ENCODE measurements at places on chromosomes 6 and 20.
A peak's percentile ranks its signal among the peaks of the same experiment; 100 is the strongest.

- no peak for DNase-seq
Measured at GRCh38 chr6:160791459-160791858, 89.4 kb downstream of the PLG start.

DNA sequence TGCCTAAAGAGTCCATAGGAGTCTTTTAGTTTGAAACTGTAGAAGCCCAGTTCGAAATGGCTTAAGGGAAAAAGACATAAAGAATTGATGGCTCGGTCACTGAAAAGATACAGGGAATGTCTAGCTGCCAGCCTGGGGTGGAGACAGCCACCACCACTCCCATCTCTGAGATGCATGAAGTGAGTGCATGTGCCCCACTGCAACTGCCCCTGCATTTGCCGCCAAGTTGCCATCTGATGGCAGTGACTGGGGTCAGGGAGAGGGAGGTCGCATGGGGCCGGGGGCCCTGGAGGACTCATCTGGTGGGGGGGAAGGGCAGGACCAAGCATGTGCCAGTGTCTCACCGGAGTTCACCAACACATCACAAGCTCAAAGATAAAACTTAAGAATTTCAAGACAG is 385.8 kb upstream of the SULF2 start:
- DNase-seq = no peak

GRCh38 chr6:87366072-87366827 is 21.6 kb downstream of the C6orf163 start:
- DNase-seq = no peak

- no peak for DNase-seq
Measured at GRCh38 chr6:53983301-53983700, 127.9 kb upstream of the MLIP start.

DNA sequence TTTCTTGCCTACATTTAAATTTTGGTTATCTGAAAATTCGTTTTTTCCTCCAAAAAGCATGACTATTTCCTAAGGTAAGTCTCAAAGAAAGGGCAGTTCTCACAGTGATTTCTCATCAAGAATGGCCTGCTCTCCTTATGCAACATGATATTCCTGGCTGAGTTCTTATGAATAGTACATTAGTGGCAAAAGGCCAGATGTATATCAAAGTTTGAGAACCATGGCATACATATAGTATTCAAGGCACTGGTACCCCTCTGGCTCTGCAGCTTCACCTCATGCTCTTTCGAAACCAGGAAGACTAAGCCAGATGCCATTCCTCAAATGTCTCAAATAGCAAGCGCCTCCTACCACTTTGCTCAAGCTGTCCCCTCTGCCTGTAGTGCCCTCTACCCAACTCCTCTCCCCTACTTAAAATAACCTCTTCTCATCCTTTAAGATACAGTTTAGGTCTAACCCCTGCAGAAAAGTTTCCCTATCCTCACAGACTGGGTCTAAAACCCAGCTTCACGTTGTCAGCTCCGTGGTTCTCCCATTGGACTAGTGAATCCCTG is 280.3 kb downstream of the HACE1 start:
- DNase-seq = no peak

- DNase-seq = no peak
Measured at GRCh38 chr6:112563368-112563767, 216.2 kb downstream of the RFPL4B start.

DNA sequence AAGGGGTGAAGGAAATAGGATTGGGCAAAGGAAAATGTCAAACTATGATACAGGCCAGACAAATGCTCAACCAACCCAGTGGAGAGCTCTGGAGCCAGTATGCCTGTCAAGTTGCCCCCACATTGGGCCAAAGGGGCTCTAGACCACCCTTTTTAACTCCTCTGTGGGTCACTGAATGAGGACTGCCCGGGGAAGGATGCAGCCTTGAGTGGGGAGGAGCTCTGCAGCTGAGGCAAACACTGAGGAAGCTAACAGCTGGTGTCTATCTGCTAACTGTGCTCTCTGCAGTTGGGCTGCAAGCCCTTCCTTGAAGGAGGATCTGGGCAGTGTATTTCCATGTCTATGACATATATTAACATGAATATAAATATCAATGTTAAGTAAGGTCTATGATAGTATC is 98.4 kb upstream of the PRSS16 start:
- DNase-seq = no peak

GRCh38 chr6:14031516-14031915 is 86.1 kb upstream of the CD83 start:
- DNase-seq = no peak

DNA sequence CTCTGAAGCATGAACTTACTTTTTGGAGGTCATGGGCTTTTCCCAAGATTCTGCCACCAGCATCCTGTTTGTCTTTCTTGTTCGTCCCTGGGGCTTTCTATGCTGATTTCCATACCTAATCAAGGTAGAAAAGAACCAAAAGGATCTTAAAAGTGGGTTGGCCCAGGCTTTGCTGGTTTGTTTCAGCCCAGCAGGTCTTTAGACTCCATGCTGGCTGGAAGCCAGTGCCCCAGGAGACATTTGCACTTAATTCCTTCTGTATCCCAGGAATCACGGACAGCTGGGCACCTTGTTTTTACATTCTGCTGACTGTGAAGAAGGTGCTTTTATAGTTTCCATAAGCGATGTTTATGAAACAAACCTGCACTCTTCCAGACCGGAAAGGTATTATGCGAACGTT is 195.9 kb downstream of the CDH4 start:
- DNase-seq = no peak

GRCh38 chr6:46042355-46042999 is 26.8 kb upstream of the CLIC5 start:
- peak; percentile 73 for DNase-seq

DNA sequence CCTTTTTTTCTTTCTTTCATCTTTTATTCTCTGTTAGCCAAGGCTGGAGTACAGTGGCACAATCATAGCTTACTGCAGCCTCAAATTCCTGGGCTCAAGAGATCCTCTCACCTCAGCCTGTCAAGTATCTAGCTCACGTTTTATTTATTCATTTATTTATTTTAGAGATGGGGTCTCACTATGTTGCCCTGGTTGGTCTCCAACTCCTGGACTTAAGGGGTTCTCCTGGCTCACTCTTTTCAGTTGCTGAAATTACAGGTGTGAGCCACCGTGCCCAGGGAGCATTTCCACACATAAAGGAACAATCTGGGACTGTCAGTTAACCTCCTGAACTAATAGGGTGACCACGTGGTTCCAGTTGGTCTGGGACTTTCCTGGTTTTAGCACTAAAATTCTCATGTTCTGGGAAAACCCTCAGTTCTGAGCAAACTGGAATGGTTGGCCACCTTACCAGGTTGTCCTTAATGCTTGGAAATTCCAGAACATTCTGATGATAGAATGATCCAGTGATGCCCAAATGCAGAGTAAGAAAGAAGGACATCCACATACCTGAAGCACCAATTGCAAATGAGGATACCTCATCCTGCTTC is 105.5 kb upstream of the ZNF217 start:
- peak; percentile 63 for DNase-seq

DNA sequence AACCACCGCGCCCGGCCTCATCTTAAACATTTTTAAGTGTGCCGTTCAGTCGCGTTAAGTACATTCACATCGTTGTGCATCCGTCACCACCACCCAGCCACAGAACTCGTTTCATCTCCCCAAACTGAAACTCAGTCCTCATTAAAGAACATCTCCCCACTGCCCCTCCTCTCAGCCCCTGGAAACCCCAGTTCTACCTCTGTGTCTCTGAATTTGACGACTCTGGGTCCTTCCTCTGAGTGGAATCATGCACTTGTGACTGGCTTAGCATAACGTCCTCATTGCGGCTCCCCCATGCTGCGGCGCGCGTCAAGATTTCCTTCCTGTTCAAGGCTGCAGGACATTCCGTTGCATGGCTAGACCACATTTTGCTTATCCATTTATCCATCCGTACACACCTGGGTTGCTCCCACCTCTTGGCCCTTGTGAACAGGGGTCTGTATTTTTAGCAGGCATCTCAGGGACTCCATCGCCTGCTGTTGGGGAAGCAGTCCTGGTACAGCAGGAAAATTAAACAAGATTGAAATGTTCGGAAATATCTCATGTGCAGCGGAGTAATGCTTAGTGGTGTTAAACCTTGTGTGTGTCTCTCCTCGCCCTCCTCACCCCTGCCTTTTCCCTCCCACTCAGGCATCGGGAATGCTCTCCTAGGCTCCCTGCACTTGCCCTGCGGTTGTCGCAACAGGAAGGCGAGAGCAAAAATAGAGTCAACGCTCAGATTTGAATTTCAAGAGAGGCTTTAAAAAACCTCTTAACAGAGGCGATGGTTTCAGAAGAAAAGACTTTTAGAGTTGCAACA is 127.9 kb downstream of the PXDC1 start:
- DNase-seq = no peak

DNA sequence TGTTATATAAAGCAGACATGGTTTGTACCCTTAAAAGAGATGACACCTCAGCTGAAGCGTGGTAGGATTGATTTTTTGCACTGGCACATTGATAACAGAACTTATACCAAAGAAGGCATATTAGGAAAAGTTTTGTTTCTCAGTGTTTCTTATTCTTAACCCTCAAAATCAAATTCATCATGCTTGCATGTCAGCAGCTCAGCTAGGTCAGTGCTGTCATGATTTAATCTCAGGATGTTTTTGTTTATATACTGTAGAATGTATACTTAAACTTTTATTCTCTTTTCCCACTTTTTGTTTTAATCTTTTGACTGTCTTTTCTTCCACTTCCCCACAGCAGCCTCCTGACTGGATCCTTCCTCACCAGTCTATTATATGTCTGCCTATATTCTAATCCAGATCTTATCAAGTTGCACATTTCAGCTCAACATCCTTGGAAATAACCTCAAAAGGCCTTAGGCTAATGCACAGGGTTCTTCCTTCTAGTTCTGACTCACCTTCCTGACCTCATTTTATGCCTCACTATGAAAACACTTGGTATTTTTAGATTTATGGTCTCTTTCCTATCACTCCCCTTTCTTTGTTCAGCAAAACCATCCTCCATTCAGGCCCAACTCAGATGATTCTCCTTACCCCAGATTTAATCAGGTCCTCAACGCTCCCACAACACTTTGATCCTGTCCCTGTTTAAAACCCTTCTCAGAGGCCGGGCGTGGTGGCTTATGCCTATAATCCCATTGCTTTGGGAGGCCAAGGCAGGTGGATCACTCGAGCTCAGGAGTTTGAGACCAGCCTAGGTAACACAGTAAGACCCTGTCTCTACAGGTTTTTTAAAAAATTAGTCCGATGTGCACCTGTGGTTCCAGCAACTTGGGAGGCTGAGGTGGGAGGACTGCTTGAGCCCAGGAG is 7.2 kb downstream of the HEBP2 start:
- DNase-seq = peak; percentile 10

- no peak for DNase-seq
Measured at GRCh38 chr6:98821756-98822405, 12.5 kb upstream of the POU3F2 start.

- DNase-seq = no peak
Measured at GRCh38 chr6:166415306-166415705, 32.6 kb upstream of the MPC1 start.

DNA sequence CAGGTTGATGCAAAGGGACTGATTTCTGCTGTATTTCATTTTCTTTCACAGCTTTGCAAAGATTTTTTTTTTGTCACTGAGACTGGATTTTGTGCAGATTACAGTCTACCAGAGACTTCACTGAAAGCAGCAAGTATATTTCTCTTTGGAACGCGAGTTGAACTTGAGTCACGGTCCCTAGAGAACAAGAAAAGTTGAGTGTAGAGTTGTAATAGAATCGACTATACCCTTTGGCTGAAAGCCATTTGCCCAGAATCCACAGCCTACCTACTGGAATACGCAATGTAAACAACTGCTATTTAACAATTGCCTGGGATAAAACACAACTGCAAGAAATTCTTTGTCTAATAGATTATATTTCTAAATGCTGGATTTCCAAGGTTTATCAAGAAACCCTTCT is 520.6 kb downstream of the HDGFL1 start:
- no peak for DNase-seq

GRCh38 chr20:13425381-13426135 is 204.5 kb downstream of the ISM1 start:
- no peak for DNase-seq

DNA sequence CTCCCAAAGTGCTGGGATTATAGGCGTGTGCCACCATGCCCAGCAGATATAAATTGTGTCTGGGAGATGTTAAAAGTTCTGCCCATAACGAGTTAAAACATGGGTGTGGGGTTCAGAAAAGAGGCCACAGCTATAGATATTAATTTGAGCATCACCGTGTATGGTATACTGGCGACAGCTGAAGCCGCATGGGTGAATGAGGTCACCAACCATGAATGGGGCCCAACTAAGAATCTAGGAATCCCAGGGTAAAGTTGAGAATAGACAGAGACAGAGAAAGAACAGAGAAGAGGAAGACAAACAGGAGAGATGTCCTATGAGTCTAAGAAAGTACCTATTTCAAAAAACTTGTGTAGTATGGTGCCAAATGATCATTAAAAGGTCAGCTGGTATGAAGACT is 50.9 kb downstream of the ILRUN start:
- DNase-seq = no peak

DNA sequence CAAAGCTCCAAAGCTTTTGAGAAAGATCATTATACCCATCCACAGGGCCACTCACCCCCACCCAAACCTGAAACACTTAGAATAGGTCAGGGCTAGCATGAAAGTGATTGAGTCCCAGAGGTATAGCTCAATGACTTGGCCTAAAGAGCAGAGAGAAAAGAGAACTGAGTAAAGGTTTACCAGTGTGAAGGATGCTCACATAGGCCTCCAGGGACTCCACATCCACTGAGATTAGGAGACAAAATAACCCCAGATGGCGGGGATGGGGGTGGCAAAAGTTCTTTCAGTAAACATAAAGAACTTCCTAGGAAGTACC is 12.2 kb downstream of the SAYSD1 start:
- DNase-seq = no peak

DNA sequence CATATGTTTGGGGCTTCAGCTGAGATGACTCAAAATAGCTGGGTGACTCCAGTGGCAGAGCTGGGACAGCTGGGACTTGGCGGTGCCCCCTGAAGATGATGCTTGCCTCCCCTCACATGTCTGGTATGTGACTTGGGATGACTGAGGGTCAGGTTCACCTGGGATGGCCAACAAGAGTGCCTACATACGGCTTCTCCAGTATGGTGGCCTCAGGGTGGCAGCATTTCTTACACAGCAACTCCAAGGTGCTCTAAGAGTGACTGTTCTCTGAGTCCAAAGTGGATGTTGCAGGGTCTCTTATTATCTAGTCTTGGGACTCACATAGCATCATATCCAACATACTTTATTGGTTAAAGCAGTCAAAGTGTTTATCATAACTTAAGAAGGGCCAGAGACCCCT is 87.8 kb upstream of the CENPW start:
- no peak for DNase-seq

DNA sequence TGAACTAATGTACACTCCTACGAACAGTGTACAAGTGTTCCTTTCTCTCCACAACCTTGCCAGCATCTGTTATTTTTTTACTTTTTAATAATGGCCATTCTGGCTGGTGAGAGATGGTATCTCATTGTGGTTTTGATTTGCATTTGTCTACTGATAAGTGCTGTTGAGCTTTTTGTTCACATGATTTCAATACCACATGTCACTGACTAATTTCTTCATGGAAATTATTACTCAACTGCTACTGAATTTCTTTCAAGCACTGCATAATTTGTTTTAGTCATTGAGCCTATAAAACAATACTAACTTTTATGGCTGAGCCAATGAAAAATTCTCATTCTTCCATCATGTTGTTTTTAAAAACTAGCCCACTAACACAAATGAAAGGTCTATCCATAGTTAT is 115.4 kb downstream of the FRK start:
- no peak for DNase-seq
